CD4-positive, alpha-beta T cell treated with Interferon alpha-2 for 1 hour (primary cell): ENCODE measurements at places on chromosomes 6 and 20.

- DNase-seq = no peak
Measured at GRCh38 chr6:136102991-136103688, 147.0 kb downstream of the MTFR2 start.

DNA sequence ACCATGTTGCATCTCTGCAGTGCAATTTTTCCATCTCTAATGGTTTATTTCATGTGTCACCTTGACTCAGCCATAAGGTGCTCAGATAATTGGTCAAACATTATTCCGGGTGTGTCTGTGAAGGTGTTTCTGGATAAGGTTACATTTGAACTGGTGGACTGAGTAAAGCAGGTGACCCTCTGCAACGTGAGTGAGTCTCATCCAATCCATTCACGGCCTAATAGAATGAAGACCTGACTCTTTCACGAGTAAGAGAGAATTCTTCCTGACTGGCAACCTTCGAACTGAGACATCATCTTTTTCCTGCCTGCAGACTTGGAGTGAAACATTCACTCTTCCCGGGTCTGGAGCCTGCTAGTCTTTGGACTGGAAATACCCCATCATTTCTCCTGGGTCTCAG lies 77.1 kb upstream of the SLC22A23 start:
- no peak for DNase-seq

GRCh38 chr6:142339968-142340658 lies 38.3 kb downstream of the ADGRG6 start:
- DNase-seq = no peak

GRCh38 chr6:33607126-33607783 lies 13.9 kb upstream of the ITPR3 start:
- DNase-seq = no peak

- no peak for DNase-seq
Measured at GRCh38 chr20:22248051-22248667, 336.2 kb downstream of the FOXA2 start.

GRCh38 chr6:98941319-98941718 lies 6.4 kb downstream of the FBXL4 start:
- no peak for DNase-seq

DNA sequence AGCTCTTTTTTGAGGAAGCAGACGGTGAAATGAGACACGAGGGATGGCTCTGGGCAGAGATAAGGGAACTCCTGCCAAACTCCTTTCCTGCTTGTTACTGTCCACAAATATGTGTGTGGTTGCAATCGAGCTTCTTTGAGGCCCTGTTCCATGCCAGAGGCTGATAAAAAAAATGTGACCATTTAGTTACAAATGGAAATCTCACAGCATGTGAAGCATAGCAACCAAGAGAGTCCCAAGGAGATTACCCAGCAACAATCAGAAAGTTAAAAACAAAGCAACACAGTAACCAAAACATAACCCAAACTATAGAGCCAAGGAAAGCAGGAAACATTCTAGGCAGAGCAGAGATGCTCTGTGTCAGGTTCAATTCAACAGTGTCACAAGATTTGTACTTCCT lies 35.4 kb upstream of the HMGN3 start:
- no peak for DNase-seq

- DNase-seq = no peak
Measured at GRCh38 chr20:64241061-64241460, 14.5 kb upstream of the PCMTD2 start.

DNA sequence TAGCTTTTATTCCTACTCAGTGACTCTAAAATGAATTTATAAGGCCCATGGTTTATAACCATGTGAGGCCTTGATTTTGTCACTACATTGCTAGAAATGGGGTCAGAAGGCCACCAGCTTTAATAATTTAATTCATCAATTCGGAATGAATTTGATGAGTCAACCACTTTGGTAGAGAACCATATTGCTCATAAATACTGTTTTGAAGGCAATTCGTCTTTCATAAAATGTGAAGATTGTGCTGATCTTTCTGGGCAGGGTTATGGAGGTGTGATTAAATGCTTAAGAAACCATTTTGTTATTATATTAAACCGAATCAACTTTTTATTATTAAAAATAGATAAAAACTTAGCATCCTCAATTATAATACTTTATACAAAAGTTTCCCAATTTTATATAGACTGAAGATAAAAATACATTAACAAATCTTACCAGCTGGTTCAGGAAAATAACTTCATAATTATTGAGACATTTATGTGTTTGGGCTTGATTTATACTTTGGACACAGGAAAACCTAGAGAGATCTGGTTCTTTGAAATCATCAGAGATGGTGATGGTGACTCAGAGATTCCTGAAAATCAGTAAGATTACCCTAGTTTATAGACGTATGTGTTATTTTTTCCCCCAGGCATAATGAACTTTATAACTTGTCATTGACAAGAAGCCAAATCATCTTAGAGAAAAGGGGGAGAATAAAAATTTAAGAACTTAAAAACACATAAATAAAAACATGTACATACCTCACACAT lies 10.6 kb downstream of the HCRTR2 start:
- DNase-seq = no peak

- DNase-seq = no peak
Measured at GRCh38 chr6:135310291-135310690, 129.2 kb downstream of the MYB start.

- DNase-seq = no peak
Measured at GRCh38 chr20:59451066-59451630, 150.7 kb downstream of the EDN3 start.

- DNase-seq = no peak
Measured at GRCh38 chr6:113392551-113393055, 464.5 kb upstream of the MARCKS start.

GRCh38 chr6:54719131-54719530 lies 127.4 kb upstream of the FAM83B start:
- DNase-seq = no peak

GRCh38 chr20:2507875-2508630 lies 662 bp downstream of the ZNF343 start:
- no peak for DNase-seq
